ENCODE measurements at places on chromosomes 16 and 17.
A peak's percentile ranks its signal among the peaks of the same experiment; 100 is the strongest.

DNA sequence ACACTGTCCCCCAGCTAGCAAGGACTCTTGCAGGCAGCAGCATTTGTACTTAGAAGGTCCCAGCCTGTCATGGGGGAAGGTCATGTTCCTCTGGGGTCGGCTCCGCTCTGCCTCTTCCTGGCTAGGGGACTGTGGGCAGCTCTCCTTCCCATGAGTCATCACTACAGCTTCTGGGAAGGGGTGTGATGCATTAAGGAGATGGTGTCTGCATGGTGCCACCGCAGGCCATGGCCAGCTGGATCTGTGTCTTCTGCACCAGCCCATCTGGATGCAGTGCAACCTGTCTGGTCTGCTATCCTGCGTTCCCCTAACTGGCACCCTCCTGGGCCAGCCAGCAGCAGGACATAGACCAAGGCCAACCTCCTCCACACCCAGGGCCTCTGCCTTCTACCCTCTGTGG is 6.3 kb downstream of the STARD3 start:
- DNase-seq = peak; percentile 22

DNA sequence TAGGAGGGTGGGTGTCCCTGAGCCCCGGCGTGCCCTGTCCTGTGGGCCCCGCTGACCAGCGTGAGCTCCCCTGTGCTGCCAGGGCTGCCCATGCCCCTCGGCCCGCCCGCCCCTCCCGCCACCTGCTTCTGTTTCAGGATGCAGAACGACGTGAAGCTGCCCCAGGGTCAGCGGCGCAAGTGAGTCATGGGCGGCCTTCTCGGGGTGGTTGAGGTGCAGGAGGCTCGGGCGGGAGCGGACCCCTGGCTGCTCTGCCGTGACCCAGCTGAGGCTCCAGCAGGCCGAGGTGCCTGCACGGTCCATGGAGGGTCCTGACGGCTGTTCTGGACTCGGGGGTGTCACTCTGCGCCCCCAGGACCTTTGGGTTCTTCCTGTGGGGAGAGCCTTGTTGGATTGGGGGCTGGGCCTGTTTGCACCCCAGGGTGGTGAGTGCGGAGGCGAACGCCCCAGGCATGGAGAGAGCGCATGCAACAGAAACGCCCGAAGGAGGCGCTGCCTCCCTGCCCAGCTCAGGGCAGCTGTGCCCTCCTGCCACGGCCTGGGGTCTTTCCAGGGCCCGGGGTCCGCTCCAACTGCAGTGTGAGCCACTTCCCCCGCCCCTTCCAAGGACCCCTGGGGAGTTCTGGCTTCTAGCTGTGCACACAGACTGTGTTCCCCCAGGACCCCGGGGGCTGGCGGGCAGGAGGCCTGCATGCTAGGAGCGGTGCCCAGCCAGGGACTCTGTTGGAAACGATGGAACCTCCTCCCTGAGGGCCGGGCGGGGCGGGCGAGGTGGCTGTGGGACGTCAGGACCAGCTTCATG is 4.0 kb downstream of the SLC25A10 start:
- no peak for DNase-seq

GRCh38 chr16:56872863-56873391 is 7.9 kb downstream of the SLC12A3 start:
- no peak for DNase-seq

DNA sequence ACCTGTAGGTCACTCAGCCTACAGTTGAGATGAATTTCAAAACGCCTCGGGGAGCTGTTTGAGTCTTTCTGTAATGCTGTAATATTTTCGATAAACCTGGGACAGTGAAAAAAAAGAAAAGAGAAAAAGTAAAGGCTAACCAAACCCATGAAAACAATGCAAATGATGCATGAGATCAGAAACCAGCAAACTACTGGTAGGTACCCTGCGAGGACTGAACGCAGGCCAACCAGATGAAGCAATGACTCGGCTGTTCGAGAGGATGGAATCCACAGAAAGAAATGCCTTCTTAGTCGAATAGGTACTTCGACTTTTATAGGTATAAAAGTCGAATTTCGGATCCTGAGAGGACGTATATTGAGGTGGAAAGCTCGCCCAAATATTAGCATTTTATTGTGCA is 509 bp upstream of the ATAD5 start:
- DNase-seq = peak; percentile 36

DNA sequence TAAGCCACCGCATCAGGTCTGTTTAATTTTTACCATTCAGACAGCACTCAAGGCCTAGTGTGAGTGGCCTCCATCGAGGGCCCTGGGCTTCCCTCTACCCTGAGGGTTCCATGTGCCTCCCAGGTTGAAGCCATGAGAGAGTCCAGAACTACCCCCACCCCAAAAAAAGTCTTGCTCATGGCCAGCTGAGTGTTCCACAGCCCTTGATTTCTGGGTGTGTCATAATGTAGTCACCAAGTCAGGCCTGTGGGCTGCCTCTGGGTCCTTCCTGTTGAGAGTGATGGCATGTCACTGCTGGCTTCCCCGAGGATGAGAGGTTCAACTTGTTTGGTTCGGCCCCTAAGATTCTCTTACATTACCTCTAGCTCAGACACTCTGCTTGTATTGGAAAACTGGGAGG is 100.6 kb downstream of the PITPNC1 start:
- DNase-seq = no peak

DNA sequence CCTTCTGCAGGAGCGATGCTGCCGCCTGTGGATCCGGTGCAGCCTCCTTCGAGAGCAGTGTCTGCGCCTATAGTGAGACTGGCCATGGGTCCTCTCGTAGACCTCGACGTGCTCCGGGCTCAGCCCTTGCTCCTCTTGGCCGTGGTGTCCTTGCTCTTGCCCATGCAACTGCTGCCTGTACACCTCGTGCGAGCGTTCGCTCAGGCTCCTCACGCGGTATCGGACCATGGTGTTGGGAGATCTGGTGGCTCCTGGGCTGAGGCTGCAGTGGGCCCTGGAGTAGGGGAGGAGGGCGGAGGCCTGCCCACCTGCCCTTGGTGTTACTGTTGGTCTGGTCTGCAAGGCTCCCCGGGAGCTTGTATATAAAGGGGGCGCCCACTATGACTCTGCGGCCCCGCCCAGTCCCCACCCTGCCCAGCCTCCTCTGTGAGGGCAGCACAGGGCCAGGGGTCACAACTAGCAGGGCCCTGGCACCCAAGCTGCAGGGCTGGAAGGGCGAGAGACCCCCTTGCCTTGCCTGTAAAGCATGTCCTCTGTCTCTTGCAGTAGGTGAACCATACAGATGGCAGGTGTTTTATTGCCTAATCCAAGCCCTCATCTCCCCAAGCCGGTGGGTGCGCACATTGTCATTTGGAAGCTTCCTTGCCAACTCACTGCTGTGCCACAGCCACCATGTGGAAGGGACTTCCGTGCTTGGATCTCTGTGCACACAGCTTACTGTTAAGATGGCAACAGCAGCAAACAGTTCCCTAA is at the start of gene PRM2:
Gene PRM2, minus strand, starts transcription at position 338 of the 753 bp plus-strand sequence. Its CDS starts 110 bp downstream, at position 228.
- DNase-seq = no peak

DNA sequence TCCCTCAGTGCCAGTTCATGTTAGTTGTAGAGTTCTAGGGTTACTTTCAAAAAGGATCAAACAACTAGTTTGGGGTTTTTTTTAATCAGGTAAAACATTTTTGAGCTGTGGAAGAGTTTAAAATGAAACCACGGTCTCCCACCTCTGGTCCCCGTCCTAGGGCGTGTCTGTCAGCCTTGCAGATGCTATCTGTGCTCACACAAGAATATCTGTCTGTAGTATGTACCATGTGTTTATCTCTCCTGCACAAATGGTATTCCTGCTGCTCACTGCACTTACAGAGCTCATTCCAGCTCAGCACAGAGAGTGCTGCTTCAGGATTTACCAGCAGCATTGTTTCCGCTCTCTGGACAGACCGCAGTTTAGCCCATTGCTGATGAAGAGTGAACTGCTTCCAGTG is 38.9 kb downstream of the UBN1 start:
- DNase-seq = no peak

- DNase-seq = no peak
Observed at GRCh38 chr16:373020-373598, 2.8 kb upstream of the MRPL28 start.

- no peak for DNase-seq
Observed at GRCh38 chr16:12459391-12460063, 344.2 kb downstream of the CPPED1 start.

DNA sequence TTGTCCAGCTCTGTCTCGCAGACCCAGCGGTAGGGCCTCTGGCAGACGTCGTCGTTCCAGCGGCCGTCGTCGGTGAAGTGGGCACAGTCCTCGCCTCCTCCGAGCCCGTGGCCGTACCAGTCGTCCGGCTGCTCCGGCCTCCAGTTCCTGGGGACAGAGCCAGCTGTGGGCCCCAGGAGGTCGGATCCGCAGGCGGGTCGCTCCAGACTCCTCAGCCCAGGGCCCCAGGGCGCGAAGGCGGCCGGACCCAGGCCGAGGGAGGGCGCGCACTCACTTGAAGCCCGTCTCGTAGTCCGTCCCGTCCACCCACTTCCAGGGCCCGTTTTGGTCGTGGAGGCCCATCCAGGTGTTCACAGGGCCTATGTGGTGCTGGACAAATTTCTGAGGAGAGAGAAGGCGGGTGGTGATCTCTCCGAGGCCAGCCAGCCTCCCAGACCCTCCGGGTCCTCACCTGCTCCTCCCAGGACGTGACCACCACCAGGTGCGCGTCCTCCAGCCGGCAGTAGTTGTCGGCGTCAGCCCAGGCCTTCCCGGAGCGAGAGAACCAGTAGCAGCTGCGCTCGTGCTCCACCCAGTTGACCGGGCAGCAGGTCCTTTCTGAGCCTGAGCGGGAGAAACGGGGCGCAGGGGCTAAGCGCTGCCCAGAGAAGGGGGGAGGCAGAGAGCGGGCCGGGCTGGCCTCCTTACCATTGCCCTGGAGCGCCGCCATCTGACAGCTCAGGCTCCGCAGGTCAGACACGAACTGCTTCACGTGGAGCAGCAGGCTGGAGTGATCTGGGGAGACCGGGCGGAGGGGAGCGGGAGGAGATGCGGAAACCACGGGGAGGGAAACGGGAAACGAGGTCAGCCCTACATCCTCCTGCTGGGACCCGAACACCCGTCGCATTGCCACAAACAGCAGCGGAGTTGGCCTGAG is 5.2 kb downstream of the ASGR1 start:
- no peak for DNase-seq
